CD8-positive, alpha-beta T cell (primary cell): ENCODE measurements at places on chromosomes 4 and X. TPM values are rescaled to one million over a fixed set of nuclear protein-coding genes. Genes with fewer than 3 reads are reported as not detected.

Gene PRDM8
- 5.2 TPM for total RNA-seq

Gene LINC00632
- total RNA-seq, result 1.0 TPM

Gene BEX5
- total RNA-seq, result 14.0 TPM

Gene CYSLTR1
- total RNA-seq, result 0.19 TPM

Gene DUSP21
- total RNA-seq, result not detected
